Activated CD8-positive, alpha-beta memory T cell treated with anti-CD3 and anti-CD28 coated beads for 1 hour (primary cell): ENCODE measurements at places on chromosomes 3 and 15.

GRCh38 chr15:83653639-83654378 lies at the start of gene ADAMTSL3:
ADAMTSL3 (plus strand) TSS chr15:83654123; CDS start chr15:83655762, 1,639 bp downstream.
- DNase-seq, result no peak

- DNase-seq, result no peak
Measured at GRCh38 chr3:143171141-143171980, 51.8 kb downstream of the CHST2 start.

- no peak for DNase-seq
Measured at GRCh38 chr3:195612075-195612800, 28.5 kb upstream of the APOD start.

- DNase-seq, result no peak
Measured at GRCh38 chr3:46089237-46090011, 62.1 kb upstream of the XCR1 start.

DNA sequence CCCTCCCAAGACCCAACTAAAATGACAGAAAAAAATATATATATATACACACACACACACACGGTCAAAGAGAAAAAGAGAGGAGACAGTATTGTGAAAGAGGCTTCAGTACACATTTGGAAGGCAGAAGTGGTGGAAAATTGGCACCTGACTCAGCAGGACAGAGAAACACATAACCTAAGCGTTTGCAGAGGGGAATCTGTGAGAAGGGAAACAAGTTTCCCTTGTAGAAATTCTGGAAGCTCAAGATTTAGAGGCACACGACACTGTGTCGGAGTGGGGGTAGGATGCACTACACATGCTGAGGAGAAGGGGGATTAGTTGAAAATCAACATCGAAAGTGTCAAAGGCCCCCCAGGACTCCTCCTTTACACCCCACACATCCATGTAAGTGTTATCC lies 53.1 kb downstream of the PAK2 start:
- no peak for DNase-seq

DNA sequence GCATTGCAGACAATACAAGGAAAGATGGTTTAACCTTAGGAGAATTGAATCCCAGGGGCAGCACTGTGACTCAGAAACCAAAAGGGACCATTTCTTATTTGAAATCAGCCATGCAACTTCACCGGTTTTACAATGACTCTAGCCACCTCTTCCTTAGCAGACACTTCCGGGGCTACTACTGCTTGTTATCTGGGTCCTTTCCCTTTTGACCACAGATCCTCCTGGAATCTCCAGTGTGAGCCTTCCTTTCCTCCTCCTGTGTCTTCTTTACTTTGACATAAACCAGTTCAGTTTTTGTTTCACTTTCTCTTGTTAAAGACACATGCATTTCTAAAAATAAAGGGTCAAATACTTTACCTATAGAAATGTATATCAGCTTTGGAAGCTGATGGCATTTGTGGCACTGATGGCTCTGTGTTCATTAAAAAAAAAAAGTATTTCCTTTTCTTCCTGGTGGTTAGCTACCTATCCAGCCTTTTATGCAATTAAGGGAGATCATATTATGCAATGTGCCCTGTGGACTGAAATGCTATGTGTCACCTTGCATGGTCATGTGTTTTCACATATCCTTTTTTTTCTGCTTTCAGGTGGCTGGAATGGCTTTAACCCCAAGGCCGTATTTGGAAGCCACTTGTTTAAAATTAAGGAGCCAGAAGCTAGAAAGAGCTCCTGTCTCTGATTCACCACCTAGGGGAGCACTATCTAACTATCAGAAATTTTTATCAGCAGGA lies 296.2 kb downstream of the CHL1 start:
- DNase-seq, result no peak

- no peak for DNase-seq
Measured at GRCh38 chr3:128319107-128319506, 147.6 kb downstream of the DNAJB8 start.

DNA sequence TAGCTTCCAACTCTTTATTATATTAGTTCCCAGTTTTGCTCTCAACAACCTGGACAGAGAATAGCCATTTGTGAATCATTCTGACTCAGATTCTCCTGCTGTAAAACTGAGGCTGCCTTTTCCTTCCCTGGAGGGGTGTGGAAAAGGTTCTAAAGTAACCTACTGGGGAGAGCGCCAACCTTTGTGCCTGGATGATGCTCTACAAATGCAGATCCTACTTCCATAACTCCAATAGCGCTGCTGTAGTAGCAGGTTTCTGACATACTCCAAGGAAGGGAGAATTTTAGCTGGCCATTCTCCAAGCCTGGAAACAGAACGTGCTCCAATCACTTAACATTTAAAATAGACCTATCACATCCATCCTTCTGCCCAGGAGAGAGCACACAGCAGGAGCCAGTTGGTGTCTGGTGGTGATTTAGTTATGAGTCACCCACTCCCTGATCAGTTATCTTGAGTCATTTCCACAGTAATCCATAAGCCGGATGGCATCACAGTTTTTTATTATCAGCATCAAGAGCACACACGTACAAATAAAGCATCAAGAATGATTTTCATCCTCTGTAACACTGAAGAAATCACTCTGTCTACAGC lies 38.3 kb downstream of the MYH15 start:
- DNase-seq, result no peak

GRCh38 chr15:81419332-81419943 lies 45.4 kb upstream of the TMC3 start:
- DNase-seq, result no peak

DNA sequence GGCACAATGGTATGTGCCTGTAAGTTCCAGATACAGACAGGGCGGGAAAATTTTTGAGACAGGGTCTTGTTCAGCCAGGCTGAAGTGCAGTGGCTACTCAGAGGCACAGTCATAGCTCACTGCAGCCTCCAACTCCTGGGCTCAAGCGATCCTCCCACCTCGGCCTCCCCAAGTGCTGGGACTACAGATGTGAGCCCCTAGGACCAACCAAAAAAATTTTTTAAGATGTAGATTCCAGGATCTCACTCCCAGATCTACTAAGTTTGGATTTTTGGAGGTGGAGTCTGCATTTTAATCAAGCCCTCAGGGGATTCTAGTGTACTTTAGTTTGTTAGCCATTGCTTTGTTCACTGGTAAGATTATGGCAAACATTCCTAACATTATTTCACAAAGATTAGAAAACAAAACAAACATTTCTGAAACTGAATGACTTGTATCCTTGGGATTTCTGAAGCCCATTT lies 2.7 kb downstream of the LIPH start:
- no peak for DNase-seq

- no peak for DNase-seq
Measured at GRCh38 chr3:147119346-147119745, 287.0 kb downstream of the ZIC4 start.
